A549 treated with ZK216348 at 1 μM for 4 hours (cell line): ENCODE measurements at places on chromosomes 2 and 18. TPM values are rescaled to one million over a fixed set of nuclear protein-coding genes. Genes with fewer than 3 reads are reported as not detected.

The IL1RL1 gene
- 0.68 to 1.2 TPM (median 1.1 TPM) in 5 replicates for total RNA-seq

The EN1 gene
- 0.89 to 1.4 TPM (median 1.0 TPM) in 5 replicates for total RNA-seq

The LOXHD1 gene
- not detected in 5 replicates for total RNA-seq

The CAPN14 gene
- total RNA-seq: 0.06 to 0.07 TPM in 2 of 5 replicates, not detected in the others

The MPP4 gene
- total RNA-seq: 0.06 to 0.13 TPM (median 0.10 TPM) in 3 of 5 replicates, not detected in the others

The POTEE gene
- total RNA-seq: 0.04 to 0.08 TPM (median 0.06 TPM) in 4 of 5 replicates, not detected in the other

The CNRIP1 gene
- 1.5 to 2.3 TPM (median 2.0 TPM) in 5 replicates for total RNA-seq

The SCN9A gene
- 2.5 to 5.3 TPM (median 4.8 TPM) in 5 replicates for total RNA-seq

The COL6A3 gene
- total RNA-seq: 0.12 to 0.24 TPM (median 0.15 TPM) in 5 replicates

The TMEM127 gene
- total RNA-seq: 30.8 to 52.8 TPM (median 47.3 TPM) in 5 replicates

The CHPF gene
- 12.5 to 32.0 TPM (median 29.8 TPM) in 5 replicates for total RNA-seq

The ASB18 gene
- not detected in 5 replicates for total RNA-seq

The SRD5A2 gene
- 0.04 to 0.06 TPM (median 0.06 TPM) in 3 of 5 replicates, not detected in the others for total RNA-seq

The ABCB11 gene
- total RNA-seq: 0.02 TPM in 1 of 5 replicates, not detected in the others

The CCDC85A gene
- 0.12 to 0.28 TPM (median 0.17 TPM) in 5 replicates for total RNA-seq

The SPP2 gene
- total RNA-seq: not detected in 5 replicates

The KIF1A gene
- total RNA-seq: 0.57 to 0.95 TPM (median 0.69 TPM) in 5 replicates

The PLGLB2 gene
- 0.36 to 0.42 TPM in 2 of 5 replicates, not detected in the others for total RNA-seq

The CFAP65 gene
- total RNA-seq: 0.11 to 0.23 TPM (median 0.18 TPM) in 5 replicates

The UGT1A9 gene
- 3.7 to 7.2 TPM (median 5.0 TPM) in 5 replicates for total RNA-seq

The D2HGDH gene
- 4.0 to 13.0 TPM (median 10.3 TPM) in 5 replicates for total RNA-seq

The SERPINB5 gene
- total RNA-seq: 0.06 to 0.11 TPM in 2 of 5 replicates, not detected in the others

The ADRA2B gene
- 0.04 to 0.06 TPM in 2 of 5 replicates, not detected in the others for total RNA-seq

The RAB6D gene
- total RNA-seq: not detected in 5 replicates

The TLX2 gene
- 0.15 to 0.74 TPM (median 0.21 TPM) in 5 replicates for total RNA-seq

The ANTXR1 gene
- 101 to 155 TPM (median 144 TPM) in 5 replicates for total RNA-seq

The ZNF892 gene
- 0.28 to 0.70 TPM (median 0.40 TPM) in 5 replicates for total RNA-seq

The GALR1 gene
- not detected in 5 replicates for total RNA-seq

The GREB1L gene
- 1.6 to 4.5 TPM (median 3.2 TPM) in 5 replicates for total RNA-seq

The HSBP1L1 gene
- 11.3 to 15.3 TPM (median 12.7 TPM) in 5 replicates for total RNA-seq

The VWC2L gene
- total RNA-seq: not detected in 5 replicates

The SMYD1 gene
- total RNA-seq: not detected in 5 replicates

The IL36RN gene
- total RNA-seq: 0.06 to 0.13 TPM in 2 of 5 replicates, not detected in the others

The FOXI3 gene
- 0.08 TPM in 1 of 5 replicates, not detected in the others for total RNA-seq

The CCDC121 gene
- 2.7 to 4.6 TPM (median 4.0 TPM) in 5 replicates for total RNA-seq

The FRZB gene
- 0.06 to 0.08 TPM (median 0.06 TPM) in 4 of 5 replicates, not detected in the other for total RNA-seq

The CYS1 gene
- 1.2 to 1.8 TPM (median 1.4 TPM) in 5 replicates for total RNA-seq

The FAM124B gene
- not detected in 5 replicates for total RNA-seq

The CDK15 gene
- not detected in 5 replicates for total RNA-seq
